ENCODE measurements at places on chromosomes 13 and 19. TPM values are rescaled to one million over a fixed set of nuclear protein-coding genes. Genes with fewer than 3 reads are reported as not detected.

PTGIR gene
- not detected for total RNA-seq

CTXN1 gene
- 15.4 TPM for total RNA-seq

HS6ST3 gene
- total RNA-seq, result 8.4 TPM

NLRP9 gene
- total RNA-seq, result not detected

MYCBP2 gene
- total RNA-seq, result 284 TPM

DNA sequence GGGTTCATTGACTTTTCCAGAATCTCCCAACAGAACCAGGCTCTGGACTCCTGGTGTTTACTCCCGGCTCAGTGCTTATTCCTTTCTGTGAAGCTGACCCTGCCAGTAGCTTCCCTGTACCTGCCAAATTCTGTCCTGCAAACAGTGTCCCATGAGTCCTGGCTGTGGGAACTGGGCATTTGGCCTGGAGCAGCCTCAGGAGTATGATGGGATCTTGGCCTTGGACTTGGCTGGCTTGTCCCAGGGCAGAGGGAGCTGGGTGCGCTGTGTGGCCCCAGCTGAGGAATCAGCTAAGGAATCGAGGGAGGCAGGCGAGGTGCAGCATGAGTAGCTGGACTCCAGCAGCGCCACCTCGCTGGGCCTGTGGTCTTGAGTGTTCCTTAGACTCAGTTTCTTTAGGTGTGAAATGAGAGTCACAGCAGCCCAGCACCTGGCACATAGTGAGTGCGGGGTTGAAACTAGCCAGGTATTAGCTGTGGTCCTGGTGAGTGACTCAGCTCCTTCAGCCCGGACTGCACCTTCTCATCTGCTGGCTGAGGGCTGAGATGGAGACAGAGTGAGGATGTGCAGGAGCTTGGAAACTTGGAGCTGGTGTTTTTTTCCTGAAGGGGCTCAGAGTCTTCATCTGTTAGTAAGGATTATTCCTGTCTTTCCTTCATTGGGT, 10.4 kb downstream of the CLASRP start:
- no peak for DNase-seq

DNA sequence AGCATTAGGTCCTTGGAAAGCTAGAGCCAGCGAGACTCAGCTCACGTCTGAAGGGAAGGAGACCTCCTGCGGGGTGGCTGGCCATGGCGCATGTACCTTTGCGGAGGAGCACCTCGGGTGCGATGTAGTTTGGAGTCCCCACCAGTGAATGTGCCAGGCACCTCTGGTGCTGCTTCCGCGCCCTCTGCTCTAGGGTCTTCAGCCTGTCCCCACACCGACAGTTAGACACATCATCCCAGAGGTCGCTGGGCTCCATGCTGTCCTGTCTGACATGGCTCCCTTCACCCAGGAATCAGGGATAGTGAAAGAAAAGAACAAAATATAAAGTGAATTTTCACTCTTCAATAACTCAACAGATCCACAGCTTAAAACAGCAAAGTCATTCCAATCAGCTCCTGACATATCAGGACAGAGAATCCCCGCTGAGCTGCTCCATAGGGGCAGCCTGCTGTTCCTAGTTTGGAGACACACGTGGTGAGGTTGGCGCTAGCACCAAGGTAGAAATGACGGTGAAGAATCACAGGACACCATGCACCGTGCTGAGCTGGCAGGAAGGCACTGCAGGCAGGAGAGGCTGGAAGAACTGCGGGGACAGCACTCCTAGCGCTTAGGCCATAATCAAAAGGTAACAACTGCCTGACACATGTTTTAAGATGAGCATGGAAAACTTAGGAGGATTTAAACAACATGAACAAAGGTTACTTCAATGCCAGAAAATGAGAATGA, 79.0 kb upstream of the XPO4 start:
- no peak for DNase-seq

DNA sequence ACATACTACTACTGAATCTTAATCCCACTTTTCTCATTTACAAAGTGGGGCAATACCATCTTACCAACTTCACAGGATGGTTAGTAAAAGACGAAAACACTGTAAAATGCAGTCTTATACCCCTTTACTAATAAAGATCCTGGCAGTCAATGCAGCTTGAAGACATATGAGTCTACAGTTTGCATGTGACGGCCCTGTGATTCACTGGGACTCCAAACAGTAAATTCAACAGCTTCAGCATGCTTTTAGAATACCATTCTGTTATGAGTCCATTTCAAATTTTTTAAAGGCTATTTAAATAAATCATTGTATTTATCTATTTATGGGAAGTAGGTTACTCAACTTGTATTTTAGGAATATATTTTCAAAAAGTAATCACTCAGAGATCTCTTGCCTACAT, 629.1 kb downstream of the LIG4 start:
- no peak for DNase-seq

DNA sequence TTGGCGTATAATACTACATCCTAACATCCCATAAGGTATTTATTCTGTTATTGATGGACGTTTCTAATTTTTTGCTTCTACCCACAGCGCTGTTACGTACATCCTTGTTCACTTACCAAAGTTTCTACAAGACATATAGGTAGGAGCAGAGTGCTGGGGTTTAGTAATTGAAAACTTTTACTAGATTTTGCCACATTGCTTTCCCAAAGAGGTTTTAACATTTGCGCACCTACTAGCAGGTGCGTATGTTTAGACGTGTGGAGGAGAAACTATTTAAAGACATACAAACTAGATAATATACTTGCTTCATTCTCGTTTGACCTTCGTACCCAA, 559 bp upstream of the RPL21 start:
- DNase-seq, result no peak

- DNase-seq, result no peak
Measured at GRCh38 chr13:21663197-21663596, 7.7 kb upstream of the FGF9 start.

GRCh38 chr13:34926508-34926907, 15.6 kb upstream of the NBEA start:
- DNase-seq, result no peak

DNA sequence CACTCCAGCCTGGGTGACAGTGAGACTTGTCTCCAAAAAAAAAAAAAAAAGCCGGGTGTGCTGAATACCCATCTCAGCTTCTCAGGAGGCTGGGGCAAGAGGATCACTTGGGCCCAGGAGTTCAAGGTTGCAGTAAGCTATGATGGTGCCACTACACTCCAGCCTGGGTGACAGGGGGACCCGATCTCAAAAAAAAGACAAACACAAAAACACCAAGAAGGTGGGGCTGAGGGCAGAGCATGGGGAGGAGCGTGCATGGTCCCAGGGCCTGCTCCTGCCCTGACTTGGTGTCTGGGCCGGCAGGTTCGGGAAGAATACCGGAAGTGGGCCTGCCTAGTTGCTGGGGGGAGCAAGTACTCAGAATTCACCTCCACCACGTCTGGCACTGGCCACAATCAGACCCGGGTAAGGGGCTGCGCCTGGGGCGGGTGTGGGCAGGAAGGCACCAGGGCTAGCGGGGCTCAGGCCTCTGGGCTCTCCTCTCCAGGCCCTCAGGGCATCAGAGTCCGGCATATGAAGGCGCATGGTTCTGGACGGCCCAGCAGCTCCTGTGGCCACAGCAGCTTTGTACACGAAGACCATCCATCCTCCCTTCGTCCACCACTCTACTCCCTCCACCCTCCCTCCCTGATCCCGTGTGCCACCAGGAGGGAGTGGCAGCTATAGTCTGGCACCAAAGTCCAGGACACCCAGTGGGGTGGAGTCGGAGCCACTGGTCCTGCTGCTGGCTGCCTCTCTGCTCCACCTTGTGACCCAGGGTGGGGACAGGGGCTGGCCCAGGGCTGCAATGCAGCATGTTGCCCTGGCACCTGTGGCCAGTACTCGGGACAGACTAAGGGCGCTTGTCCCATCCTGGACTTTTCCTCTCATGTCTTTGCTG, 11.3 kb downstream of the DDX39A start:
- DNase-seq, result no peak

DNA sequence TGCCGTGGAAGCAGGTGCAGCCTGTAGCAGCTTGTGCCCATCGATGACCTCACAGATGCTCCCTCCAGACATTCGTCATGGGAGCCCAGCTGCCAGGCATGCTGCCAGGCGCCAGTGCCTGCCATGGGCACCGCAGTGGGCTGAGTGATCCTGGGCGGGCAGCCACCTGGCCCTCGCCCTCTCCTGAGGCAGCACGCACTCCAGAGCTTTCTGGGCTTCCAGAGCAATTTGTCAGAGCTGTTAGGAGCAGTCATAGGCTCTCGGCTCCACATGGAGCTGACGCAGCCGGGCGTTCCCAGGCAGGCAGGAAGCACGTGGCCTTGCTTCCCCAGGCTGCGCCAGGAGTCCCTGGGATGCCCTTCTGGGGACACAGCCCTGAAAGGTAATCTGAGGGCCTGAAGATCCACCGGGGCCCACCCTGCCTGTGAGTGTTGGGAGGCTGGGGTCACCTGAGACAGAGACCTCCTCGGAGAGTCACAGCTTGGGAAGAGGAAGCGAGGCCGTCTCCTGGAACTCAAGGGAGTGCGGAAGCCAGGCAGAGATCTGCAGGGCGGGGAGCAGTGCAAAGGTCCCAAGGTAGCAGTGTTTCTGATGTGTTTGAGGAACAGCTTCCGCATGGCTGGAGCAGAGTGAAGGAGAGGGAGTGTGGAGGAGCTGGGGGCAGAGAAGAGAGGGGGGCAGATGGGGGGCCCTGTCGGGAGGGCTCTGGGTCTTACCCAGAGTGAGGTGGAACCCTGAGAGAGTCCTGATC, 50.6 kb downstream of the DPF1 start:
- DNase-seq, result peak; percentile 82

DNA sequence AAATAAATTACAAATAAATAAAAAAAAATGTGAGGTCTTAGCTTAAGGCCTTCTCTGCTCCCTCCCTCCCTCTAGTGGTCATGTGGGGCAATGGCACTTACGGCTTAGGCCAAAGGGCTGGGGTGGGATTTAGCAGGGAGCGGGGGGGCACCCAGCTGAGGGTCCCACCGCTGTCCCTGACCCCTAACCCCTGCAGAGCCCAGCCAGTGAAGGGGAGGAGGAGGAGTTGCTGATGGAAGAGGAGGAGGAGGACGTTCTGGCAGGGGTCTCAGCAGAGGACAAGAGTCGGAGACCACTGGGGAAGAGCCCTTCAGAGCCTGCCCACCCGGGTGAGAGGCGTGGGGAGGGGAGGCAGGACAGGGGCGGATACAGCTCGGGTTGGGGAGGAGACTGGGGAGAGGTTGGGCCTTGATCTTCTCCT, 9.3 kb downstream of the MPND start:
- DNase-seq, result no peak

GRCh38 chr13:111282425-111282824, 38.0 kb upstream of the TEX29 start:
- DNase-seq, result no peak

Data from occipital lobe (tissue), 3 donors.